ENCODE measurements at places on chromosomes 3 and 15.

DNA sequence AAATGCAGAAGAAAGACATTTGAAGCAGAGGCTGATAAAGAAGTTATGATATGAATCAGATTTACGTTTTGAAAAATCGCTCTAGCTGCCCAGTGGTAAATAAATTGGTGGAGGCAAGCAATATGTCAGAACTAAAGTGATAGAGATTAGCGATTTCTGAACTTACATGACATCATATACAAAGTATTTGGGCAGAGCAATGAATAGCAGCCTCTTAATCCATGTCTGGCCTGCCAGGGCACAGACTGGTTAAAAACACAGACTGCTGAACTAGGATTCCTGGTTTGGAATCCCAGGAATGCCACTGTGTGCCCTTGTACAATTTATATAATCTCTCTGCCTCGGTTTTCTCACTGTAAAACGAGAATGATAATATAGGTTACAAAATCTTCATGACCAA is 243.1 kb upstream of the SETMAR start:
- DNase-seq: no peak

- DNase-seq: no peak
Measured at GRCh38 chr3:12165909-12166308, 7.2 kb upstream of the TIMP4 start.

DNA sequence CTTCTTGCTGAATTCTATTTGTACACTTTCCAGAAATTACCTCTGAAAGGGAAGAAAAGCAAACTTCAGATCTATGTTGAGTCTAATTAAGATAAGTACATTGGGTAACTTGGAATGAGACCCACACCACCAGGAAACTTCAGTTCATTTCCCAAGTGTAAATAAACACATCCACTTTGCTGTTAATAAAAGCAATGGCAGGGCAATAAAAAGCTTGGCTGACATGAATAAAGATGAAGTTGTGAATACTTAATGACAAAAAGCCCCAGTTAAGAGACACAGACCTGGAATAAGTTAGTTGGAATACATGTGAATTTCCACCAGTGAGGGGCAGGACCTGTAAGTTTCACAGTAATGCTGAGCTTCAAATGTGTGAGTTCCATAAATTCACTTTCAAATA is 83.3 kb downstream of the MEX3B start:
- DNase-seq: no peak

GRCh38 chr3:152497457-152497856 is 228.7 kb downstream of the MBNL1 start:
- DNase-seq: no peak

- no peak for DNase-seq
Measured at GRCh38 chr15:71485094-71485693, 325.2 kb upstream of the NR2E3 start.

GRCh38 chr3:121803771-121804320 is 31.0 kb downstream of the IQCB1 start:
- no peak for DNase-seq

DNA sequence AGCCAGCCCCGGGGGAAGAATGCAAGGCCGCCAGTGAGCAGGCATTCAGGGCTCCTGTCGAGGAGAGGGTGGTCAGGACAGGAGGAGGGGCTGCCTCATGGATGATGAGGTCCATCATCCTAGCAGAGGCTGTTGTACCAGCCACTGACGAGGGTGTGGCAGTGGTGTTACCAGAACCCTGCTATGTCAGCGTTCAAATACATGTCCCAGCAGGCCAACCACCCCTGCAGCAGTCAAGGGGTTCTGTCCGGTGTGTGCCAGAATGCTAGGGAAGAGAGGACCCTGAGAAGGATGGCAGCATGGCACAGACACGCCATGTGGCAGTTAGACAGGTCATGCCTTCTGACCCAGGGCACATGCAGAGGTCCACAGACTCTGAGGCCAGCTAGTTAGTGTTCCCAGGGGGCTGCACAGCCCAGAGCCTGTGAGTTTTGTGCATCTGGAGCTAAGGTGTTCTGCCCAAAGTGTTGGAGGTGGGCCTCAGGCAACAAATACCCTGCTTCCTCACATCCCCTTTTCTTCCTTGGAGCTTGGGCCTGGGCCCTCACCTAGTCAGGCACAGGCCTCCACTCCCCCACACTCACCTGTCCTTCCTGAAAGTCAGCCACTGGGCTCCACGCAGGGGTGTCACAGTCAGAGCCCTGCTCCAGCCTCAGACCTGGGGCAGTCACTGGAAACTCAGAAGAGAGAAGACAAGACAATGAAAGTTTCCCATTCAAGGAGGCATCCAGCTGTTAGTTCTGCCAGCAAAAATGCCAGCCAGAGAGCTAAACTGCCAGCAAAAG is 7.8 kb downstream of the PAK6 start:
- DNase-seq: no peak

DNA sequence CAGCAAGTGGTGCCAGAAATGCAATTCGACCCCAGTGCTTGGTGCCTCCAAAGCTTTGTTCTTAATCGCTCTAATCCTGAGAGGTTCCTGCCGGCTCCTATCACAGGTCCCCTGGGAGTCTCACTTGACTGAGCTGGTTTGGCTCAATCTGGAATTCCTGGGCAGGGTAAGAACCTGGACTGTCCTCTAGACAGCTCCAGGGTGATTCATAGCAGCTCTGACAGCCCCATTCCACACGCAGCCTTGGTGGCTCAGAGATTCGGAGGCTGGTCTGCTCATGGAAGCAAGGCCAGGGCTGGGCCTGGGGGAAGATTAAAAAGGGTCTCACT is 37.9 kb downstream of the MYO5C start:
- no peak for DNase-seq

DNA sequence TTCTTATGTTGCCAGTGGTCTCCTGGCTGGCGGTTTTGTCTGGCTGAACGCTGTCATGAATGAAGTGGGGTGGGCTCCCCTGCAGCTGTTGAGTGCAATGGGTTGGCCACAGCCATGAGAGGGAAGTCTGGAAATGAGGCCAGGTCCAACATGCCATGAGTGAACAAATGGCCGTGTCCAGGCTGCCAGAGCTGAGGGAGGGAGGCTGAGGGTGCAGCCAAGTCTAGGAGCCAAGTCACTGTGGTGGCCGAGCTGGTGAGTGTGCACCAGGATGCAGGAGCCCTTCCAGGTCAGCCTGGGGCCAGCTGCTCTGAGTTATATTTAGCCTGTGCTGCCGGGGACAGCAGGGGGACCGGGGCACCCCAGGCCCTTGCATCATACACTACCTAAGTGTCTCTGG is 24.7 kb upstream of the PRR23E start:
- no peak for DNase-seq

DNA sequence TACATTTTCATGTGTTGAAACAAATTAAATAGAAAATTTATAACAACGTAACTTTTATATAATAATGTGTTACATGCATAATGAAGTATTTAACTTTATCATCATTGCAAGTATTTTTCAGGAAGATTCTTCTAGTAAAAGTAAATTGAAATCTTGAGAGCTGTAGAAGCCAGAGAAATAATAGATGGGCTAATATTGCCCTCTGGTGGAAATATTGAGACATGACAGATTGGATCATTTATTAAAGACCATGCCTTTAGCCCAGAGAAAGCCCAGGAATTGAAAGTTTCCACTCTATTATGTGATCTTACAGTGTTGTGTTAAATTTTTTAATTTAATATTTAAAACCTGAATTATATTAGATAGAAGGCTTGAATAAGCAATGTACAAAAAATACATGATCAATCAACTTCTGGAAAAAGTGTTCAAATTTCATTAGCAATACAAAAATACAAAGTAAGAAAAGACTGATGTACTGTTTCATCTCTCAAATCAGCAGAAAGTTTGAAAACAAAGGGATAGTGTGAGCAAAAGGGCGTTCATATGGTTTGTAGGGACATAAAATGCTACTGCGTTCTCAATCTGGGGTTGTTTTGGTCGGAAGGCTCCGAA is 52.7 kb upstream of the SPTSSB start:
- DNase-seq: no peak

DNA sequence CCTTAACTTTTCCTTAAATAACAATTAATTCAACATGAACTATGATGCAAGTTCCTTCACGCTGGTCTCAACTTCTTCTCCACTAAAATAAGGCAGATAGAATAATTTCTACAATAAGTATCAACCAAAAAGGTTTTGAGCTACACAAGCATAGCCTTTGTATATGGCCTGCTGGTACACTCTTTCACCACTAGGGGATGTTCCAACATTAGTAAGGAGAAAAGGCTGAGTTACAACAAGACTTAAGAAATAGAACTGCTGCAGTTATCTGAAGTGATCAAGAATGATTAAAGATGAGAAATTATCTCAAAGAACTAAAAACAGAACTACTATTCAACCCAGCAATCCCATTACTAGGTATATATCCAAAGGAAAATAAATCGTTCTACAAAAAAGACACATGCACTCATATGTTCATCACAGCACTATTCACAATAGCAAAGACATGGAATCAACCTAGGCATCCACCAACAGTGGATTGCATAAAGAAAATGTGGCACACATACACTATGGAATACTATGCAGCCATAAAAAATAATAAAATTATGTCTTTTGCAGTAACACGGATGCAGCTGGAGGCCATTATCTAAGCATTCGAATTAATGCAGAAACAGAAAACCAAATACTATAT is 14.4 kb downstream of the ATP13A3 start:
- no peak for DNase-seq

DNA sequence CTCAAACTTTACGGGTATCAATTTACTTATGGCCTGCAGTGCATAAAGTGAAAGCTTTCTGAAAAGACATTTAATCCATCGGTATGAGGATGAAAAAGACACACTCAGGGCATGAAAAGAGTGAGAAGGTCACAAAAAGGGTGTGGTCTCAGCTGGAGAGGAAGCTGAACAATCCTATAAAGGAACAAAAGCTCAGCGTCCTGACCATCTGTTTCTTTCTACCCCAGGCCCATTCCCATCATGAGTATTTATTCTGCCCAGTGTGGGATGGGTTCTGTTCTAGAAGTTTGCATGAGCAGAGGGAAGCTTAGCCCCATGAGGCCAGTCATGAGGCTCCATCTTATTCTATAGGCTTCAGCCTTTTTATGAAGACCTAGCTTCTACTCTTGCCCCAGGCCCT is 144.6 kb downstream of the LPP start:
- DNase-seq: no peak

GRCh38 chr15:86115145-86115801 is 35.6 kb downstream of the AGBL1 start:
- DNase-seq: no peak

DNA sequence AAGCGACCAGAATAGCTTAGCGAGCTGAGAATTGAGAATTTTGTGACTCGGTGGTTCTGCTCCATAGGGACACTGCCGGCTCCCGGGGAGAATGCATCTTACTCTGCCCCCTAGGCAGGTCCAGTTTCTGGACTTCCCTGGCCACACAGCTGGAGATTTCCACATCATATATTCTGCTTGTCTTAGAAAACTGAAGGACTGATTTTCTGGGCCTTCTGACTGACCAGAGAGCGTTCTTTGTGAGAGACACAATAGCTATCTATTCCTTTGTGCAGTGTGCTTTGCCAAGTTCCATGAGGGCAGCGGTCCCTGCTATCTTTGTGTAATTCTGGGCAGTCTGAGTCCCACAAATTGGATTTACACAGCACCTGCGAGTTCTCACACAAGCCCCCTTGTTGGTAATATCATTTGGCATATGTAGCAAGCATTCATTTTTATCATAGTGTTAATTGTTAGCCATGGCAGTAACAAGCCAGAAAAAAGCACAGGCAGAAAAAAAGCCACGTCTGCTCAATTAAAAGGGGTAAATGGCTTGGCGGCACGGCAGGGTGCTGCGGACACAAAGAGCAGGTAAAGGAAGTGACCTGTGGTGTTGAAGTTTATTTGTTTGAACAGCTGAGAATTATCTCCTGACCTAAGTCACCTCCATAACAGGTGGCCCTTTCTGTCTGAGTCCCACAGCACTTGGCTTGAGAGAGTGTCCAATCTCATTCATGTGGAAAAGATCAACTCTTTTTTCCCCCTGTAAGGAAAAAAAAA is 688.7 kb downstream of the TUSC7 start:
- DNase-seq: no peak

- DNase-seq: no peak
Measured at GRCh38 chr15:63968700-63969099, 77.6 kb downstream of the DAPK2 start.

DNA sequence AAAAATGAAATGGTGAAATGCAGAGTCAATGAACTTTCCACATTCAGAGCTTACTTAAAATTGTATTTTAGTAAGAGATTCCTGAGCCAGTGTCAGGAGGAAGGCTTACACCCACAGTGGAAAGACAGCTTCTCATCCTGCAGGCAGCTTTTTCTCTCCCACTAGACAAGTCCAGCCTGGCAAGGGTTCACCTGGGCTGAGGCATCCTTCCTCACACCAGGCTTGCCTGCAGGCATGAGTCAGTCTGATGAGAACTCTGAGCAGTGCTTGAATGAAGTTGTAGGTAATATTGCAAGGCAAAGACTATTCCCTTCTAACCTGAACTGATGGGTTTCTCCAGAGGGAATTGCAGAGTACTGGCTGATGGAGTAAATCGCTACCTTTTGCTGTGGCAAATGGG is 3.1 kb downstream of the CCR4 start:
- no peak for DNase-seq

- no peak for DNase-seq
Measured at GRCh38 chr3:169479314-169479939, 184.1 kb downstream of the MECOM start.

DNA sequence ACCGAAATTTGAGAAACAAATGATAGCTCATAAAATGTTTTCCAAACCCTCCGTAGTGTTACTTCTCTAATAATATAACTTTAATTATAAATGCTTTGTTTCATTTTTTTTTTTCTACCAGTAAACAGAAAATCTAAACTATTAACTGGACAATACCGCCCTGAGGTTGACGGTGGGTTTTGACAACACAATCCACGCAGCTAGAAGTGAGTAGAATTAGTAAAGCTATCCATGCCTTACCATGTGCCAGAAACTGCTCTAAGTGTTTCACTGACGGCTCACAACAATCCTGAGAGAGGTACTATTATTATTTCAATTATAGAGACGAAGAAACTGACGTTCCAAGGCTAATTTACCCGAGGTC is 410 bp downstream of the NDUFAF1 start:
- DNase-seq: no peak

DNA sequence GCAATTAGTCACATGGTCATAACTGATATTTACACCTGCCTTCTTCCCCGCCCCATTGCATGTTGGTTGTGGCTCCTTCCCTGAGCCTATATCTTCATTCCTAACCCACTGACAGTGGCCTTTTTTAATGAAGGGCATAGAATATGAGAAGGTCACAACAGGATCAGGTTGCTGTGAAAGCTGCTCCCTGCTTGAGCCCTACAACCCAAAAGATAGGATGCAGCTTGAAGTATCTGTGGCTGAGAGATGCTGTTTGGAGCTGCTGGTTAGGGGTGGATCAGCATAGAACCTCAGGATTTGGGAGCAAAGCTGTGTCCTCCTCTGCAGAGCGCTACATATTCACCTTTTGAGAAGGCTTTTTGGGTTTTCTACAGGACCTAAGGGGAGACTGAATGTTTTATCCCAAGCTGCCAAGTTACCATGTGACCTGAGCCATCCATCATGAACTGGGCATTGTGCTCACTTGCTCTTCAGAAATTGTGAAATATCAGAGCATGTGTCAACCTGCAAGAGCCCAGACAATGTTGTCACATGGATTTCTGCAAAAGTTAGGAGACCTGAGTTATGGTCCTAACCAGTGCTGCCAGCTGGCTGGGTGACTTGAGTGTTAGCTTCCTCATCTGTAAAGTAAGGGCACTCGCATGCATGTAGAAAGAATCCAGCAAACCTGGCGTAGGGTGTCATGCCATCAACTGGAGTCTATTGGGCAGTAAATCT is 49.8 kb upstream of the ARL8B start:
- DNase-seq: no peak

Measured in effector CD8-positive, alpha-beta T cell (primary cell).